ENCODE measurements at places on chromosomes 16 and 17. TPM values are rescaled to one million over a fixed set of nuclear protein-coding genes. Genes with fewer than 3 reads are reported as not detected.

Gene TMEM238L
- not detected for total RNA-seq

Gene PYY
- not detected for total RNA-seq

Gene IL32
- total RNA-seq: 78.6 TPM

Gene IRF8
- total RNA-seq: not detected

Gene ITPRIPL2
- total RNA-seq: 43.2 TPM

Gene PPP1R1B
- not detected for total RNA-seq

Gene RAB40C
- 8.4 TPM for total RNA-seq

Gene SMIM22
- total RNA-seq: not detected

Gene PRAC2
- total RNA-seq: not detected

Gene OR2C1
- not detected for total RNA-seq
